CD4-positive, alpha-beta T cell treated with Interleukin-15 for 4 hours (primary cell): ENCODE measurements at places on chromosomes 2 and 18.

DNA sequence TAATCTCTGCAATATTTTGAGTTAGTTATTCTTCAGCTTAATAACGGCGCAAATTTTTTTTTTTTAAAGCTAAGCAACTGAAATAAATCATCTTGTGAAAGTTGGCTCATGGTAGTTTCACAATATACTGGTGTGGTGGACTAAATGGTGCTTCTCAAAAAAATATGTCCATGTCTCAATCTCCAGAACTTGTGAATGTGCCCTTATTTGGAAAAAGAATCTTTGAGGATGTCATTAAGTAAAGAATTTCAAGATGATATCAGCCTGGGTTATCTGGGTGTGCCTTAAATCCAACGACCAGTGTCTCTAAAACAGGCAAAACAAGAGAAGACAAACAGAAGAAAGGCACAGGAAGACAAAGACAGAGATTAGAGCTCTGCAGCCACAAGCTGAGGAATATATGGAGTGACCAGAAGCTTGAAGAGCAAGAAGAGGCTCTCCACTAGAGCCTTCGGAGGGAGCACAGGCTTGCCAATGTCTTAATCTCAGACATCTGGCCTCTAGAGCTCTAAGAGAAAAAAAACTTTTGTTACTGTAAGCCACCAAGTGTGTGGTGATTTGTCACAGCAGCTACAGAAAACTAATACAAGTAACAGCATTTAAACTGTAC is 71.4 kb downstream of the HNMT start:
- no peak for DNase-seq

DNA sequence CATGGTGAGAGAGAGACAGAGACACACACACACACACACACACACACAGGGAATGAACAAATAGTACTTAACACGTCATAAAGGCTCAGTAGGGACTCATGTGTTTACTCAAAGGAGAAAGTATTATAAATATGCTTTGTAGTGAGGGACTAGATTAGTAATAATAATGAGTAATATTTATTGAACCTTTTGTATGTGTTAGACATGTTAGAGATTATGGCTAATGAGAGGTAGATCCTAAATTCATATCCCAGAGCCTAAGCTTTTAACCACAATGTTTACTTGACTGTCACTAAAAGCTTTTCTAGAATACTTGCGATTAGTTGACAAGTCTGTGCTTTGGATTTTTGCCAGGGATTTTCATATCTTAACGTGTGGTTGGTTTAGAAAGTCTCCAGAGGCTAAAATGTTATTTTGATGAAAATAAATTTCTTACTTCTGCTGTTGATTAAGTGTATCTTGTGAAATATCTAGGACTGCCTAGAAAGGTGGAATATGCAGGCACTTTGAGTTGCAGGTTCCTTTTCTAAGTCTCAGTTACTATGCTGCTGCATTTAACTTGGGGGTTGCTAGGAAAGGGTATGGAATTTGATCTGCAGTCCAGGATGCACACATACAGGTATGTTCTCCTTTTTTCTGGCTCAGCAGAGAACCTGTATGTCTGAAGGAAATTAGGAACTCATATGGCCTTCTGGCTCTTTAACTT is 64.5 kb downstream of the UBR3 start:
- DNase-seq: no peak

GRCh38 chr2:232376260-232376659 is 2.3 kb upstream of the ALPP start:
- no peak for DNase-seq

- DNase-seq: no peak
Observed at GRCh38 chr2:25982968-25983280, 627 bp upstream of the KIF3C start.

DNA sequence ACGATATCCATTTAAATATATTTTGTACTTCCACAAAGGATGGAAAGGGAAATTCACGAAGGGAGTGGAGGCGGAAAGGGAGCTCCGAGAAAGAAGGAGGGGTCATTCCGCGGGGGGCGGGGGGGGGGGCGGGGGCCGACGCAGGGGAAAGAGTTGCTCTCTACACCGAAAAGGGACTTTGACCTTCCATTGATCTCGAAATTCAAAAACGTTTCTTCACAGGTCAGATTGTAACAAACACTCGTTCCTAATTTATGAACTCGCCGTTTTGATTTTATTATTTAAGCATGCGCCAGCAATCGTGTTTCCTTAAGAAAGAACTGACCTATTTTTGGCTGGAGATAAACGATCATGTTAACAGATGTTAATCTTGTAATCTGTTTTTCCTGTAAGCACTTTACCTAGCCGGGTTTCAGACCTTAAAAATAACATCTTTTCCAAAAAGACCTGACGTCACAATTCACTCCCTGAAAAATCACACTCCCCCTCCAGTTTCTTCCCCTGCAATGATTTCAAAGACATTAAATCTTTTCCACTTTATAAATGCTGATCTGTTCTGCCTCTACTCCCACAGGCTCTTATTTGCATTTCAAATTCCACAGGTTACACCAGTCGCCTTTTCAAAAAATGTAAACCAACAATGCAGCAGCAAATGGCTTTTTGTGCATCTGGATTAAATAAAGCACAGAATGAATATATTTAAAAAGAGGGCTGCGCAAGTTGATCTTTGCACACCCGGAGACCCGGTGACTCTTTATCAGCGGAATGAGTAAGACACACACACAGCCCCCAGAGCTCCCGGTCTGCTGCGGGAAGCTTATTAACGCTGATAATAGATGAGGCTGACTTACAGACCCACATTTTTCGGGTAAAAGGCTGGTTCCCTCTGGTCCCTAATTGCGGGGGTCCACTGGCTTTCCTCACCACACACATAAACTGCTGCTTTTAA is 1.6 kb downstream of the ZNF516 start:
- no peak for DNase-seq
